ENCODE measurements at places on chromosomes 11 and 22.

DNA sequence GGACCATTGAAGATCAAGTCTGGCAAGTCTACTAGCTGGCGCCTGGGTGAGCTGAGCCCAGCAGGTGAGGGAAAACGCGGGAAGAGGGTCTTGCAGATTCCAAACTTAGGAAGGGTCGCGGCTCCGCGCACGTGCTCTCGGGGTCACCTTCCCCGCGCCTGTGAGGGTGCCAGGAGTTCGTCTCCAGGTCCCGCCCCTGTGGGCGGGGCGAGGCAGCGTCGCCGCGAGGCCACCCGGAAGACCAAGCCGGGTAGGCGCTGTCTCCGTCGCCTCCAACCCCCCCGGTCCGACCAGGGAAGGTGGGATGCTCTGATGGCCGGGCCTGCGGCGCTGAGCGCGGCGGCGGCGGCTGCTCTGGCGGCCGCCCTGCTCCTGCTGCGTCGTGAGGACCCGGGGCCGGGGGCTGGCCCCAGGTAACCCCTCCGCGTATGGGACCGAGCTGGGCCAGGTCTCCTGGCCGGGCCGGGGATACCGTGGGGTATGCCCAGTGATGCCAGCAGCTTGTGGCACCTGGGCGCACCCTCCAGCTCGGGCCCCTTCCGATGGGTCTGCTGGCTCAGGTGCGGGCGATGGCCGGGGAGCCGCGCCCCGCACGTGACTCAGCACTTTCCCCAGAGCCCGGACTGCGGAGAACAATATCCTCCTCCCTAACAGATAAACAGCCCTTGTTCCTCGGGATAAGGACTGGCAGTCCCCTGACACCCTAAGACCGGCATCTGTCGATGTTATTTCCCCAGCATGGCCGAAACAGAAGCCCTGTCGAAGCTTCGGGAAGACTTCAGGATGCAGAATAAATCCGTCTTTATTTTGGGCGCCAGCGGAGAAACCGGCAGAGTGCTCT lies at the start of gene HTATIP2:
HTATIP2 (plus strand) TSS at position 215 of the 841 bp plus-strand sequence; CDS start at position 739, 524 bp downstream.
- DNase-seq, result peak; percentile 70

DNA sequence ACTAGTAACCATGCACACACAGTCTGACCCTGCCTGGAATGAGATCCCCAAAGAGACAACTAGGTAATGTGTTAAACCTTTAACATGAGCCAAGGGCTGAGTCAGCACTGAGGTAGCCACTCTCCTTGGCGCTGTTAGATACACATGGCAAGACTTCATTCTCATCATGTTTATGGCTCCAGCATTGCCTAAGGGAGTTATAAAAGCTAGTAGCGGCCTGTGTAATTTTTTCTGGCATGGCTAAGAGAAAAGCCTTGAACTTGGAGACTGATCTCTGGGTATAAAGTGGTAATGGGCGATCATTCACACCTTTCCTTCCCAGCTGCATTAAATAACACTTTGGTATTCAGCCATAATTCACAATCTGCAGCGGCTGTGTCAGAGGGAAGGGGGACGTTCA lies 779.7 kb upstream of the LRRC4C start:
- no peak for DNase-seq

DNA sequence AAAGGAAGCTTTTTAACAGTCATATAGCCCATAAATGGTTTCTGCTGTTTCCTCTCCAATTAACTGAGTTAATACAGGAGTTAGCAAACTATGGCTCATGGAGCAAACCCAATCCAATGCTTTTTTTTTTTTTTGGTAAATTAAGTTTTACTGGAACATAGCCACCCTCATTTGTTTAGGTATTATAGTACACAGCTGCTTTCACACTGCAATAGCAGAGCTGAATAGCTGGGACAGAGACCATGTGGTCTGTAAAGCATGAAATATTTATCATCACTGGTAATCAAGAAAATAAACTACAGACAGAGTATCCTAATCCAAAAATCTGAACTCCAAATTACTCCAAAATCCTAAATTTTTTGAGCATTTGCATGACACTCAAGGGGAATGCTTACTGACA lies 53.7 kb downstream of the RDX start:
- DNase-seq, result no peak

DNA sequence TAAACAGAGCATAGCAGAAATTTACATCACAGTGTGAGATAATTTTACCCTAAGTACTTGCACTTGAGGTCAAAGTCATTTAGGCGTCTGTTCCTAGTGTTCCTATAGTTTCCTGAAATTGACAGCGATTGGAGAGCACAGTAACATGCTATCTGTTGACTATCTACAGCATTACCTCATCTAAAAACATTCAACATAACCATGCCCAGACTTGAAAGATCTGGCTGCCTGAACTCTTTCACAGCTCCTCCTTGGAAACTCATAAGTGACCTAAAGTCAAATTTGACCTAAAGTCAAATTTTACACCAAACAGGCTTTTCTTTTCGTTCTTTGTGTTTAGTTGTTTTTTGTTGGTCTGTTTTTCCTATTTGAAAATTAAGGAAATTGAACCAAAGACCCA lies 233.8 kb upstream of the UBASH3B start:
- no peak for DNase-seq

- DNase-seq, result no peak
Observed at GRCh38 chr22:46287873-46288751, 8.6 kb upstream of the GTSE1 start.

DNA sequence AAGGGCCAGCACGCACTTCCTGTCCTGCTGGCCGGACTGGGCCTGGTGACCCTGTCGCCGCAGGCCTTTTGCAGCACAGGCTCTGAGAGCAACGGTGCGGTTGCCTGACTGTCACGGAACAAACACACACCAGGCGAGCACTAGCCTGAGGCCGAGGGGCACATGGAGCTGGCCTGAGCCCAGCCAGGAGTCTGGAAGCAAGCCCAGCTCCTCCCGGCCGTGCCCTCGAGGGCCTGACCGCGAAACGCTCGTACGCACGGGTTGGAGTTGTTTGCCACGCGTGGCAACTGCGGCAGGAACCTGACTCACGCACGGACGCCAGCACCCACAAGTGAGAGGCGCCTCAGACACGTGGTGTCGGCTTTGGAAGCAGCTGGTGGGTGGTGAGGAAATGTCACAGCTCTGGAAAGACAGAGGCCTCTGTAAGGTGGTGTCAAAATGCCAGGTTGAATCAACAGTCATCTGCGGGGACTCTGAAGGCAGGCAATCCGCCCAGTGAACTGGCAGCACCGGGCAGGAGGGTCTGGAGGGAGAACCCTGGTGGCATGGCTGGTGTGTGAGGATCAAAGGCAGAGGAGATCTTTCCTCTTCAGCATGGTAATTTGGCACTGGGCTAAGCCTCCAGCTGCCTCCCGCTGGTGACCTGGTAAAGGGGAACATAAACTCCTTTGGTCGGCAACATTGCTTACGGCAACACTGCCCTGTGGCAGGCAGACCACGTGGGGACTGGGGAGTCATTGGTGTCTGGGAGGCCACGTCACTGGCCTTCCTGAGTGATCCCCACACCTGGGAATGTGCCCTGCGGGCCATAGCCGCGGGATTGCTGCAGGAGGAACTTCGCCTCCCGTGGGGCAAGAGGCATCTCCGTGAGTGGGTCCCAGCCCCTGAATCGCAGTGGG lies 15.3 kb upstream of the IL17REL start:
- no peak for DNase-seq

DNA sequence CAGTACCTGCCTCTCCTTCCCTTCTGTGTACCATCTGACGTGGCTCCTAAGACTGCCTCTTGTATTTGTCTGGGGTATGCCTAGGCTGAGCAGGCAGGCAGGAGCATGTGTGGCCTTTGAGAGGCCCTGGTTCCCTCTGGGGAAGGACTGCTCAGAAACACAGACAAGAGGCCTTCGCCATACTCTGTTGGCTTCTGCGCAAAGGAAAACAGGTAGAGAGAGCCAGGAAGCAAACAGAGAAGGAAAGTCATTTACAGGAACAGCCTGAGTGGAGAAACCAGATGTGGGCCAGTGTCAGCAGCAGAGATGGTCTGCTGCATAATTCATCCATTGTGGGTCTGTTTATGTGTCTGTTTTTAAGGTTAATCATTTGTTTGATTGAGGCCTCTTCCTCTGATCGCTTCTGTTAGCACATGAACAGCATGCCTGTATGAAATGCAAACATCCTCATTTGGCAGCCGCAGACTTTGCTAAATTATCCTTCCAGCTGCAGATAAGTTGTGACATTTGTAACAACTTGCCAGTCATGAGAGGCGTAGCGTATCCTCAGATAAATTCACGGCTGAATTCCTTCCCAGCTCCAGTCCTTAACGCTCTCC lies 119.4 kb downstream of the GALNT18 start:
- no peak for DNase-seq

DNA sequence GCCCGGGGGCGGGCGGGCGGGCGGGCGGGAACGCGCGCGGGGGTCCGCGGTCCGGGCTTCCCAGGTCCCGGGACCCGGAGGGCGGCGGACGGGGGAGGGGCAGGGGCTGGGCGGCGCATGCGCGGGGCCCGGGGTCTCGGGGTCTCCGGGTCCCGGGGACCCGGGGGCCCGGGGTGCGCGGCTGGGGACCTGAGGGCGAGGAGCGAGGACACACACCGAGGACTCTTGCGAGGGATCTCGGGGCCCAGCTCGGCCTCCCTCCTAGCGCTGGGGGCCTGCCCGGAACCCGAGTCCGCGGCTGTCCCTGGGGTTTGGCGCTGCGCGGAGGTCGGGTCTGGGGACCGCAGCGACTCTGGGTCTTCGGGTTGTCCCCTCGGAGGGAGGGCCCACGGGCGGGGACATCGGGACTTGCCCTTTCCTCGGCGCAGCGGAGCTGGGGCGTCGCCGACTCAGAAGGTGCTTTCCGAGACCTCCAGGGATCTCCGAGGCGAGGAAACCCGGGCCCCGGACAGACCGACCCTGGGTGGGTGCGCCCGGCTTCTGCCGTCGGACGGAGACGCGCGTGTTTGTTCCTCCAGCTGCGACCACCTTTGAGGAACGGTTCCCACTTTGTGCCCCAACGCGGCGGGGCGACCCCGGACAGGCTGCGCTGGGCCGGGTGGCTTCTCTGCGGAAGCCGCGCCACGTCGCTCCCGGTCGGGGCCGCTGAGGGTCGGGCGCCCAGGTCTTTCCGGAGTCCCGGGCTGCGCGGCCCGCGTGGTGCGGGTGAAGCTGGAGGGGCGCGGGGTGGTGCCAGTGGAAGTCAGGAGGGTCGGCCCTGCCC lies 540 bp downstream of the PPARA start:
- no peak for DNase-seq

DNA sequence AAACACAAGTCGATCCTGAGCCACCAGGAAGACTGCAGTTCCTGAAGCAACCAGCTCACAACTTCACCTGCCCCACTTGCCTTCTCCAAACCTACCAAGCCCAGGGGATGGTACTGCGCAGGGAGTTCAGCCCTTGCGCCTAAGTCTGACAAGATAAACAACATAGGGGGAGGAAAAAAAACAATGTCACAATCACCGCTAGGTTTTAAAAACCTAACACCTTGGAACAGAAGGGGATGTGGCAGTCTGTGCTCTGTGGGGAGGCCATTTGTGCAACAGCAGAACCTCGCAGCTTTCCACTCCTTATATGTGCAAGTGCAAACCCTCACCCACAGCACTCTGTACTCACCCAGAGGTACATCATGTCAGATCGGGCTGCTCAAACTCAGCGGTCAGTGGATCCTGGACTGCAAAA lies 134.2 kb downstream of the RBFOX2 start:
- no peak for DNase-seq

GRCh38 chr11:45097721-45098493 lies 48.5 kb upstream of the PRDM11 start:
- DNase-seq, result no peak

- no peak for DNase-seq
Observed at GRCh38 chr22:46413725-46414379, 78.3 kb downstream of the TRMU start.

DNA sequence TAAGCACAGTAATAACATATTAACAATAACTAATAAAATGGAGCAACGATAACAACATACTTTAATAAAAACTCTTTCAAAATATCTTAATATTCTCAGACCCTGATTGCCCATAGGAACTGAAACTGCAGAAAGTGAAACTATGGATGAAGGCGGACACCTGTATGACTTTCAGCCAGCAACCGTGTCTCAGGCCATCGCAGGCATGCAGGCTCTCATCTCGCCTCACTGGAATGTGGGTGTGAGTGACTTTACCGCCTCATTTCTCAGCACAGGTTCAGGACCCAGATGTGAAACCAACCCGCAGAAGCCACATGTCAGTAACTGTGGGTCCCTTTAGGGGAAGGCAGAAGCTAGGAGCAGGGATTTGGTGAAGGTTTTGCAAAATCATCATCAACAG lies 539.1 kb downstream of the FAM181B start:
- no peak for DNase-seq

GRCh38 chr11:132158696-132159095 lies 788.3 kb downstream of the NTM start:
- DNase-seq, result peak; percentile 38

GRCh38 chr11:19107125-19107524 lies 9.8 kb upstream of the ZDHHC13 start:
- no peak for DNase-seq

GRCh38 chr11:118597556-118597955 lies 9.9 kb upstream of the PHLDB1 start:
- no peak for DNase-seq

- no peak for DNase-seq
Observed at GRCh38 chr11:2716376-2717095, 16.7 kb upstream of the KCNQ1OT1 start.

GRCh38 chr11:72719144-72719543 lies 33.1 kb downstream of the ARAP1 start:
- DNase-seq, result no peak

- DNase-seq, result no peak
Observed at GRCh38 chr11:34160791-34161190, 55.4 kb downstream of the NAT10 start.

DNA sequence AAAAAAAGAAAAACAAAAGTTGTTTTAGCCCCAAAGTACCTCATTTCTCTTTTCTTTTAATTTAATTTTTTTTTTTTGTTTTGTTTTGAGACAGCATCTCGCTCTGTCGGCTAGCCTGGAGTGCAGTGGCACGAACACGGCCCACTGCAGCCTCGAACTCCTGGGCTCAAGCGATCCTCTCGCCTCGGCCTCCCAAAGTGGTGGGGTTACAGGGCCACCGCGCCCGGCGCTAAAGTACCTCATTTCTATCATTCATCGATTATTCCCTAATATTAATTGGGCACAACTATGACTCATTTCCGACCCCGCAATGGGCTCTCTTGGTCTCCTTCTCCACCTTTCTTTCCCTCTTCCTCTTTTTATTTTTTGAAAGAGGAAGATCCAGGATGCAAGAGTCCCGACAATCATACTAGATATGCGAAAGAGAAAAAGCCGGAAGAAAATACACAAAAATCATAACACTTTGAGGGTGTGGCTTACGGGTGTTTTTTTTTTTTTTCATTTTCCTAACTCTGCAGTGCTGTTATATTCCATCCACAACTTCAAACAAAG lies 475 bp upstream of the AIP start:
- no peak for DNase-seq

All from foreskin fibroblast (primary cell).